CD4-positive, alpha-beta T cell treated with Interleukin-1 beta for 1 hour (primary cell): ENCODE measurements at places on chromosomes 1 and 21.

- DNase-seq, result no peak
Measured at GRCh38 chr1:72530646-72531045, 248.3 kb upstream of the NEGR1 start.

GRCh38 chr1:92755541-92756461, 29.1 kb downstream of the EVI5 start:
- DNase-seq, result no peak

DNA sequence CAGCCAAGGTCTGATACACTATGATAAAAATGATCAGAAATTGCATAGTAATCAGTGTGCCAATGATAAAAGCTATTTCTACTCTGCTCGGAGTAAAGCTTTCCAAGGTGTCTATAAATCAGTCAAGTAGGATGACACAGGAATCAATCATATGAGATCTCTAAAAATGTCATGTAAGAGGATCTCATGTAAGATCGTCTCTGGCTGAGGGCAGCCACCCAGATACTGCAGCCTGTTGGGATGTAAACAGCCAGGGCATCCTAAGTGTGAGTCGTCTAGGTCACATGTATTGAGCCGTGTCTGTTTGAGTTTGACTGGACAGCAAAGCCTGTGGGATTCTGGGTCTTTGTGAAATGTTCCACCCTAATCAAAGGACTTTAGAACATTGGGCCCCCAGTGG, 2.8 kb upstream of the TEX35 start:
- DNase-seq, result no peak

DNA sequence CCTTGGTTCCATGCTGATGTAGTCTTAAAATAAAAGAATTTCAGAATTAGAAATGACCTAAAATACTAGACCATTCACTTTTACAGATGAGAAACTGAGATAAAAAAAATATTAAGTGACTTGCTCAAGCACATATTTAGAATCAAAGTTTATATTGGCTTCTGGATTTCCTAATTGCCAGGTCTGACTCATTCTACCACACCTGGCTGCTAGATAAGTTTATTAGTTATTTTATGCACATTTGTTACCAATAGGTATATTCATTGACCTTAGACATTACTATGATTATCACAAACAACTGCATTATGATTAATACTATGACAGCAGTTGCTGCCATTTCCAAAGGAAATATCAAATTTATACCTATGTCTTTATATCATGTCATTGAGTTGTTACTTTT, 497.5 kb downstream of the RWDD3 start:
- no peak for DNase-seq

DNA sequence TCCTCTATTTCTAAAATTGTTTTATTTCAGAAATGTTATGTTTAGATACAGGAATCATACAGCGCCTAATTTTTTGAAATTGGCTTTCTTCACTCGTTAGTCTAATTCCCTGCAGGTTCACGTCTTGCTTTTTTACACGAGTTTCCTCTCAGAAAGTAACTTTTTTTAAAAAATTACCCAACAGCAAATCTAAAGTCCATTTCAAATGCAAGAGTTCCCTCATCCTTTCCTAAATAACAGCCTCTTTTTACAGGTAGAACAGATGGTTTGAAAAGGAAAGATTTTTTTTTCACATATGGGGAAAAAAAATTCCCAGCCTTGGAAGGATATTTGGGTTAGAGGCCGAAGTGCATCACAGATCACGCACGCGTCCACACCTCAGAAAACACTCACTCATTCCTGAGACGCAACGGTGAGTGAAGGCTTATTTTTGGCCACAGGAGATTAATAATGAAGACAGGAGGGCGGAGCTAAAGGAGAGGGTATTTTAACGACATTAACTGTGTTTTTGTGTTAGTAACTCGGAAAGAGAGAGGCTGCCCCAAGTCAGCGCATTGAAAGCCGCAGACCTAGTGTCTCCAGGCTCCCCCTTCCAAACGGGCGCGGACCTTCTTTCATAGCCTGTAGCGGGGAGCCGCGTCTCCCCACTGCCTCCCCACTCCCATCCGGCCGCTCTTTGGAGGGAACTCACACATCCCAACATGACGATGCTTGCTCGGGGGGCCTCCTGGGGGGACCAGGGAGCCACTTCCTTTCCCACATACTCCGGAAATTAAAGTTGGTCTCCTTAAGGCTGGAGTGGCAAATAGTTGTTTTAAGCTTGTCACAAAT, 969 bp upstream of the RIPK4 start:
- peak; percentile 3 for DNase-seq

- no peak for DNase-seq
Measured at GRCh38 chr1:38076455-38076854, 29.9 kb upstream of the POU3F1 start.

- DNase-seq, result no peak
Measured at GRCh38 chr21:32457360-32457840, 44.9 kb downstream of the EVA1C start.

- DNase-seq, result no peak
Measured at GRCh38 chr1:32394890-32395432, 720 bp upstream of the BSDC1 start.

DNA sequence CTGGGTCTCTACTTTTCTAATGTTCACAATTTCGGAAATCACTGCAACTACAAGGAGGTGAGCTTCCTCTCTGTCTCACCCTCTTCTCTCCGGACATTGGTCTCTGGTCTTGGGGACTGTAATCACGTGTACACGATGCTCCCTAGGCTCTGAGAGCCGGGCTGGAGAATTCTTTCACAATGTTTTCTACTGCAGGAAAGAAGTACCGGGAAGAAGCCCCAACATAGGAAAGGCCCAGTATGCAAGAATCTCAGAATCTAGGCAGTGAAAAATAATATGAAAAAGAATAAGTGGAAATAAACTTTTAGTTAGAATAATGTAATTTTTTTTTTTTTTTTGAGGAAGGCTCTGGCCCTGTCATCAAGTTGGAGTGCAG, 13.5 kb upstream of the HJV start:
- DNase-seq, result no peak

- no peak for DNase-seq
Measured at GRCh38 chr1:111851552-111851951, 95.9 kb downstream of the DDX20 start.

GRCh38 chr1:13783551-13783950, 83.6 kb downstream of the PRDM2 start:
- no peak for DNase-seq

GRCh38 chr1:9239622-9240401, 5.2 kb downstream of the H6PD start:
- peak; percentile 47 for DNase-seq

DNA sequence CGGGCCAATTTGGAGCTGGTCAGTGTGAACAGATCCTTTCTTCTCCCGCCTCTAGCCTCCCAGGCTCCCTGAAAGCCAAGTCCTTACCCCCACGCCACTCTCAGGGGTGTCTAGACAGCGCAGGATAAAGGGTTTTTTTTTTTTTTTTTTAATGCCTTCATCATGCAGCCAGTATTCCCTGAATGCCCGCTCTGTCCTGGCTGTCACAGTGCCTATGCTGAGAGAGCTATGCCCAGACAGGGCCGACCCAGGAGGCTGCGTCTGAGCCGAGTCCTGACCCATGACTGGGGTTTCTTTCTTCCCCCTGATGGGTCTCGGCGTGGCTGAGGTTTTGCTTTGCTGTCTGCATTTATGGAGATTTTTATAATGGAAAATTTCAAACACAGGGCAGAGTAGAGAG, 18.3 kb downstream of the SPSB1 start:
- no peak for DNase-seq

GRCh38 chr1:210434223-210434622, 105.5 kb downstream of the HHAT start:
- DNase-seq, result no peak

- no peak for DNase-seq
Measured at GRCh38 chr1:220485131-220485530, 42.8 kb upstream of the MARK1 start.

GRCh38 chr1:248739572-248740205, 15.9 kb downstream of the LYPD8 start:
- DNase-seq, result no peak

- DNase-seq, result no peak
Measured at GRCh38 chr1:53986458-53986857, 31.5 kb downstream of the LDLRAD1 start.

DNA sequence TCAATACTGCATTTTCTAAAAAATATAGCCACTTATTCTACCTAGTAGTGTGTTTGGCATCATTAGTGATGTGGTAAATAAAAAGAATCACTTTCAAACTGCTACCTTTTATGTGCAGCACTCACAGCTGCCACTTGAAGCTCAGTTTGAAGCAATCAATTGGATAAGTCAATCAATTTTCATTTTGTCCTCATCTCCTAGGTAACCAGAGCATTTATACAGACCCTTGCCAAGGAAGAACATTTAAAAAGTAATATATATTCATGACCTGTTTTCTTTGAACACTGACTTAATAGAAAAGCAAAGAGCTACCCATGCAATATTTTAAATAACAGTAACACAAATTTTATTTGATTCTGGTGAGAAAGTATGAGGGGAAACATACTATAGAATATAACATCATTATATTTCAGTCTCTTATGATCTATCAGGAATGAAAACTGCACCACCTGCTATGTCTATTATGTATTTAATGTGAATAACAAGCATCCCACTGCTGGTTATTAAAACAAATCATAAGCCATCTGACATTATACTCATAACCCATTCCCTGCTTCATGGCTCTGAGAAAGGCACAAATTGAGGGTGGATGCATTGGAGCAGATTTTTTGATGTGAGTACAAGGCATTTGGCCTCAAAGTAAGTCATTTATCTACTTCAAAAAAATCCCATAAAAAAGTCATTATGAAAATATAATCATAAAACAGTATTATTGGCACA, 168.4 kb upstream of the C21orf91 start:
- no peak for DNase-seq

- no peak for DNase-seq
Measured at GRCh38 chr21:19065164-19065563, 661.6 kb upstream of the TMPRSS15 start.

GRCh38 chr1:178849918-178850317, 21.0 kb downstream of the ANGPTL1 start:
- no peak for DNase-seq

- DNase-seq, result peak; percentile 57
Measured at GRCh38 chr1:110639724-110640386, 33.7 kb upstream of the KCNA2 start.

- no peak for DNase-seq
Measured at GRCh38 chr1:27528818-27529703, 39.1 kb upstream of the WASF2 start.

GRCh38 chr1:65477414-65478378, 57.2 kb downstream of the LEPR start:
- no peak for DNase-seq

DNA sequence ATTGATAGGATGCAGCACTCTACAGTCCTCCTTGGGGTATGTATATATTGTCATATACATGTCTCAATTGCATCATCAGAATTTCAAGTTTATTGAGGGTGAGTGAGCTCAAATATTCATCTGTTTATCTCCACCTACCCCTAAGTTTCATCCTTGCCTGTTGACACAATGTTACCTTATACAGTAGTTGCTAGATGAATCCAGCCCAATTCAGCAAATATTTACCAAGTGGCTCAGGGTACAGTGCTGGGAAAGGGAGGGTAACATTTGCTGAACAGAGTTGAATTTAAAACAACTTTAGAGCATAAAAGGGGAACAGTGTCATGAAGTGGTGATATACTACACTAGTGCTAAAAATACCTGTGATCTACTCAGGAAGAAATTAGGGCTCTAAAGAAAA, 14.4 kb downstream of the ELAVL4 start:
- no peak for DNase-seq

DNA sequence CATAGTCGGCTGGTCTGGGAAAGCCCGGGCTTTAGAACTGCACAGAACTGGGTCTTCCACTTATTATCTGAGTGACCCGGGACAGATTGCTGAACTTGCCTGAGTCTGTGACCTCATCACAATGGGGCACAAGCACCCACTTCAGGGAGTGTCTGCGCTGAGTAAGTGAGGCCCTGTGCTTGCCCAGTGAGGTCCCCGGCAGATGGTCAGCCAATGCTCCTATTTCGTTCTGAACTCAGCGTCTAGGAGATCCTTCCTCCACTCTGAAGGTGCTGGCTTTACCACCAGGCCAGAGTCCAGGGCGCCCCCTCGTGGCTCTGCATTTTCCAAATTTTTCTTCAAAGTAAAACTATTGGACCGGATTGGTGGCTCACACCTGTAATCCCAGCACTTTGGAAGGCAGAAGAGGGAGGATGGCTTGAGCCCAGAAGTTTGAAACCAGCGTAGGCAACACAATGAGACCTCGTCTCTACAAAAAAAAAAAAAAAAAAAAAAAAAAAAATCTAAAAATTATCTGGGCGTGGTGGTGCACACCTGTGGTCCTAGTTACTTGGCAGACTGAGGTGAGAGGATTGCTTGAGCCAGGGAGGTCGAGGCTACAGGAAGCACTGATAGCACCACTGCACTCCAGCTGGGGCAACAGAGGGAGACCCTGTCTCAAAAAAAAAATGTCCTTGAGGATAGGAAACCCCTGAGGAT, 61.7 kb downstream of the FCRL5 start:
- DNase-seq, result peak; percentile 47
